ENCODE measurements at places on chromosomes 3 and 15. TPM values are rescaled to one million over a fixed set of nuclear protein-coding genes. Genes with fewer than 3 reads are reported as not detected.

- no peak for DNase-seq
Observed at GRCh38 chr3:30895329-30895728, 868 bp upstream of the GADL1 start.

DNA sequence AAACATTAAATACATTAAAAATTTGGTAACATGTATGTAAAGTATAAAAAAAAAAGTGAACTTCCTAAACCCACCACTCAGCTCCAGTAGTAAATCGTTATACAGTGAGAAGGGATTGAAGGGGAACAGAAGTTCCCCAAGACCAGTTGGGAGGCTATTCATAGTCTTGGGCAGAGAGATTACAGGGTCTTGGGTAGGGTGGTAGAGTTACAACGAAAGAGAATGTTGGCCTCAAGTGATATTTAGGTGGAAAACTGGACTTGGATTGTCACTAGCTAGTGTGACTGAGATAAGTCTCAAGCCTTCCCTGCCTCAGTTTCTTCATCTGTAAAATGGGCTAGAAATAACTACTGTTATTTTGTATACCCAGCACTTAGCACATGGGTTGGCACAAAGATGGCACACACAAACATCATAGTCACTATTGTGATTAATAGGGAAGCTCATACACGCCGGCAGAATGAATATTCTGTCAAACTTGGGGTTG lies 431 bp upstream of the YEATS2 start:
- no peak for DNase-seq

- DNase-seq, result no peak
Observed at GRCh38 chr3:186759231-186759930, 24.0 kb upstream of the EIF4A2 start.

DNA sequence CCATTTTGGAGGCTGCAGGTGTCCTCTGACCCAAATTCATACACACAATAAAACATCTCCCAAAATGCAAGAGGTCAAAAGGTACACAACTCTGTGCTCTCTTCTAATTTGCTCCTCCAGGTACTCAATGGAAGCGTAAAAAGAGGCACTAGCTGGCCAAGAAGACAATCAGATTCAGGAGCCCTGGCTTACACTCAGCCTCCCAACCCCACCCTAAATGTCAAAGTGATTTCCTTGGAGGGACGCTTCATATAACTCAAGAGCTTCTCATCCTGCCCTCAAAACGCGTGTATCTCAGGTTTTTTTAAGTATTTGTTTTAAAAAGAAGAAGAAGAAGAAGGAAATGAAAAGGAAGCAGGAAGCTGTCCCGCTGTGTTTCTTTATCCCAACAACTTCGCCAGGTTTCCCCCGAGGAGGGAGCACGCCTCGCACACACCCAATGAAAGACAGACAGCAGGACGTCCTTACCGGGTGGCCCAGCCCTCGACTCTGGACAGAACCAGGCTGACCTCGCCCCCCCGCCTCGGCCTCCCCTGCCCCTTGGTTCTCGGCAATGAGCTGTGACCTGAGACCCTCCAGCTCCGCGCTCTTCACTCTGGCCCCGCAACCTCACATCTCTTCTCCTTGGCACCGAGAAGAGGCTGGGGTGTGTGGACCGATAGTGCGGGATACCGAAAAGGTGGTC lies 620.7 kb upstream of the ZNF385D start:
- peak; percentile 42 for DNase-seq

DNA sequence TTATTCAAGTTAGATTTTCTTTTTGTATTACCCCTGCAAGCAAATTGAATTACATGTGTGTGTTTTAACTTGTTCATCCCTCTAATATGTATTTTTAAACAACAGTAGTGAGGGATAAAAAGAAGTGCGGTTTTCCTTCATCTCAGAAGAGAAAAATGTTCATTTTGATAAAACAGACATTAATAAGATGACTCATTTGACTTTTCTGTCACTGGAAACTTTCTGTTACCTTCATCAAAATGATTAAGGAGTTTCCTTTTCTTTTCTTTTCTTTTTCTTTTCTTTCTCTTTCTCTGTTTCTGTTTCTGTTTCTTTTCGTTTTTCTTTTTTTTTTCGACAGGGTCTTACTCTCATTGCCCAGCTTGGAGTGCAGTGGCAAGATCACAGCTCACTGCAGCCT lies 53.0 kb downstream of the ECT2 start:
- no peak for DNase-seq

PLS1 gene
- total RNA-seq, result 70.5 TPM

SLC6A11 gene
- total RNA-seq, result 4.1 TPM

All from ureter (tissue), 1 donor.